ENCODE measurements at places on chromosomes 2 and 18.
A peak's percentile ranks its signal among the peaks of the same experiment; 100 is the strongest.

DNA sequence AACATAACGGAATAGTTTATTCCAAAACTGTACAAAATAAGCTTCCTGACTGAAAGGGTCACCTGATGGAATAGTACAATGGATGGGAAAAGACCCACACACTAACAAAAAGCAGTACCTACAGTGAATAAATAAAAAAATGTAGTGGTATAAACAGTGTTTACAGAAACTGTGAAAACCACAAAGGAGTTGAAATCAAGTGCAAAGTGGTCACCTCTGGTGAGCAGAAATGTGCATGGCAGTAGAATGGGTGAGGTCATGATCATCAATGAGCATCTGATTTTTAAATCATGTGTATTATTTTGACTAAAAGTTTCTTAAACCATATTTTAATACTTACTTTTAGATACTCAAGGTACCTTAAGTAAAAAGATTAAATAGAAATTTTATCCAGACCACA is 11.4 kb downstream of the WDSUB1 start:
- no peak for DNase-seq

DNA sequence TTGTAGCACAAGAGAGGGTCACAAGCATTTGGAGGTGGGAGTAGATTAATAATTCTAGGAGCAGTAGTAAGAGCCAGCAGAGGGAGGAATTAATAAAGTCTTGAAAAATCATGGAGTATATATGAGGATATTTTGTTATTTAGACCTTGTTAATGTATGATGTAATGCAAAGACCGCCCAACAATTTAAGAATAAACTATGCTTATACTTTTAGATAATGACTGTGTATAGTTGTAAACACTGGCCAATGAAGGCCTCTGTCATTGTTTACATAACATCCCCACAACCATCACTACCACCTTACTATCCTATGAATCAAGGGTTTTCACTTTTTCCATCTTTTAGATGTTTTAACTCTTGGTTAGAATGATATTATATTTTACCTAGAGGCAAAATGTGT is 37.6 kb downstream of the OSR1 start:
- no peak for DNase-seq

GRCh38 chr18:69528435-69528834 is 127.7 kb downstream of the DOK6 start:
- DNase-seq, result no peak

DNA sequence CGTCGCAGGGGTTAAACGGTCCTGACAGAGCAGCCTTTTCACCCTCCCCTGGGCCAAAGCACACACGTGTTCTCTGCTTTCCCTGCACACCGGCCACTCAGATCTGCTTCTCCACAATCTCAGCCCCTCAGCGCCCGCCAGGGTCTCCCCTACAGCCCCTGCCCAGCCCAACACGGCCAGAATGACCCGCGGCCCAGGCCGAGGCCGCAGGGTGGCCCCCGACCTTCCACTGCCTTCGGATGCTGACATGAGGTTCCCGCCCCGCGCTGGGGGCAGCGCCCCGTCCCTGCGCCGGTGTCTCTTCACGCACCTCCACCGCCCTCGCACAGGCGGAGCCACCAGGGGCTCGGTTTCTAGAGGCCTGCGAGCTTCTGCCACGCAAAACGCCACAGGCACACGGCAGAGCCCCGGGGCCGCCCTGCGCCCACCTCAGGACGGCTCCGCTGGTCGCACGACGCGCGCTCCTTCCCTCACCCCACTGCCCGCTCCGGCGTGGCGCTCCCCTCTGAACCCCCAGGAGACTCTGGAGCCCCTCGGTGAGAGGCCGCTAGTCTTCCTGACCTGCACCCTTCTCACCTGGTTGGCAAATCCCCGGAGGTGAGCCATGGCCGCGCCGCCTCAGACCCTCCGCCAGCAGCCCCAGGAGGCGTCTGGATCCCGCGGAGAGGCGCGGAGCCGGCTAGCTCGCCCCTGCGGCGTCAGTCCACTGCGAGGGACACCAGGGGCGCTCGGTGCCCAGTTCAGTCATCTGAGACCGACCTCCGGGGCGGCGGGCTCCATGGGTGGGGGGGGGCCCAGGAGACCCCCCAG is 749 bp downstream of the STK25 start:
- DNase-seq, result peak; percentile 27
